ENCODE measurements at places on chromosomes 3 and 15.

GRCh38 chr3:29324180-29324651 is 43.3 kb downstream of the RBMS3 start:
- H3K36me3 ChIP-seq, result no peaks in the 10 kb centered on the region
- no peak for DNase-seq
- H3K27ac ChIP-seq, result peak overlapping the region; percentile 35
- H3K27me3 ChIP-seq, result no peaks in the 10 kb centered on the region
- no peaks in the 10 kb centered on the region for H3K4me1 ChIP-seq

DNA sequence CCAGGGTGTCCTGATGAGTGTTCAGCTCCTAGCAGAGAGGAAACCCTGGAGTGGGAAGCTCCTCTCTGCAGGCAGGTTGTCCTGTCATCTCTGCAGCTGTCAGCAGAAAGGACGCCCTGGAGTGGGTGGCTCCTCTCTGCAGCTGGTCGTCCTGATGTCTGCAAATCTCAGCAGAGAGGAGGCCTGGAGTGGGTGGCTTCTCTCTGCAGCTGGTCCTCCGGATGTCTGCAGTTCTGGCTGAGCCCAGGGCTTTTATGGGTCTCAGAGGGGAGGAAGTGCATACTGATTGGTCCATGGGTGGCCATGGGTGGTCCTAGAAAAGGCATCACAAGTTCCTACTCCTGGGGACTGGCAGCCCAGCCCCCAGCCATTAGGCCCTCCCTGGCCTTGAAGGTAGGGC is 102.6 kb upstream of the BNIP2 start:
- peaks cover 11% of the 10 kb centered on the region for H3K27me3 ChIP-seq
- no peak overlapping the region for H3K27ac ChIP-seq
- H3K36me3 ChIP-seq, result no peaks in the 10 kb centered on the region
- H3K4me3 ChIP-seq, result no peak overlapping the region
- no peaks in the 10 kb centered on the region for H3K4me1 ChIP-seq
- DNase-seq, result no peak

DNA sequence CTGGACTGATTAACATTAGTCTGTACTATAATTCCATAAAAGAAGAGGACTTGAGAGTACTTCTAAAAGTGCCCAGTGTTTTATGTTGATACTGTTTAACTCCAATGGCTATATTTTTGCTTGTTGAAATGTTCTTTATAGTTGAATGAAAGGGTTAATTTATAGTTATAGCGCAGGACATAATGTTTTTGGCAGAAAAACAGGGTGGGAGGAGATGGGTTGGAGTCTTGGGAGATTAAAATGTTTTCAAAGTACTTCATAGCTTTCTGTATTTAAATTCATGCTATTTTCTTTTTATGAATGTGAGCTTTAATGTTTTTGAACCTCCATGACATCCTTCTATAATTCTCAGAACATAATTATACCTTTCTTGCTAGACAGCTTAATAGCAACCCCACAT is 108.2 kb downstream of the CNTN3 start:
- no peaks in the 10 kb centered on the region for H3K36me3 ChIP-seq
- DNase-seq, result no peak
- H3K27me3 ChIP-seq, result no peaks in the 10 kb centered on the region
- no peak overlapping the region for H3K4me3 ChIP-seq
- H3K4me1 ChIP-seq, result no peaks in the 10 kb centered on the region

DNA sequence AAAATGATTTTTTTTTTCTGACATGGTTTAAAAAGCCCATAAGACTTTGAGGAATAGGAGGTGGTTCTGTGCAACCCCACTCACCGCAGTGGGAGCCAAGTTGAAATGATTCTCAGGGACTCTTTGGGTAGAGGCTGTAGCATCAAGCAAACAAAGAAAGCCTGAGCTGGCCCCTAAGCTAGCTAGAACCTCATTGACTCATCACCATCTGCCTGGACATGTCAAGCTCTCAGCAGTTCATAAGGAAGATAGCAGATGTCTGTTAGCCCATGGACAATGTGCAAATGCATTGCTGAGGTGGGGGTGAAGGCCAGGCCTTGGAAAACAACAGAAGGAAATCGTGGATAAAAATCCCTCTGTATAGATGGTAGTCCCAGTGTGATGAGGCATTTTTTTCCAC is 234.8 kb downstream of the NR2F2 start:
- H3K4me3 ChIP-seq, result no peak overlapping the region
- no peak overlapping the region for H3K27ac ChIP-seq
- no peaks in the 10 kb centered on the region for H3K36me3 ChIP-seq
- no peak for DNase-seq

DNA sequence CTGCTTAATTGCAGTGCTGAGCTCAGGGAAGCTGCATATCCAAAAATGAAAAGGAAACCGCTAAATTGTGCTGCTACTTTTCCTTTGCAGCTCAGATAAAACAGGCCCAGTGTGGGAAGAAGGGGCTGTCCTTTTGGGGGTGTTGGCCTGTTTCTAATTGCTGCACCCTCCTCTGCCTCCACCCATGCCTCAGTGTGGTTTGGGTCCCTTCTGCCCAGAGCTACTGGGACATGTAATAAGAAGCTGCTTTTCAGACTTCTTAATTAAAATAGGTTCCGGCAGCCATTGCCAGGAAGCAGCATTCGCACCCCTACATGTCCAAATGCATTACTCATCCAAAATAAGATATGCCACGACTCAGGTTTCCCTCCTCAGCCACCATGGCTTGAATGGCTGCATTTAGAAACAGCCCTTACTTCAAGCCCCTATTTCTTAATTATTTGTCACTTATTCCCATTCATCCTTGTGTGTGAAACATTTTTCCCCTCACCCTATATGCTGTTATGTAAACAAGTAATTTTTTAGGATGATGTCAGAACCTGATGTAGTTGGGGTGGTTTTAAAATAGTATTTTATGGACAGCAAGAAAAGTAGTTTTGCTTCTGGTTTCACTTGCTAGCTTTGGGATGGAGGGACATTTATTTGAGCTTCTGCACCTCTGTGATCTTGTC is 235.9 kb upstream of the CTDSPL start:
- no peaks in the 10 kb centered on the region for H3K36me3 ChIP-seq
- peak overlapping the region; percentile 32 for H3K27ac ChIP-seq
- no peaks in the 10 kb centered on the region for H3K27me3 ChIP-seq

DNA sequence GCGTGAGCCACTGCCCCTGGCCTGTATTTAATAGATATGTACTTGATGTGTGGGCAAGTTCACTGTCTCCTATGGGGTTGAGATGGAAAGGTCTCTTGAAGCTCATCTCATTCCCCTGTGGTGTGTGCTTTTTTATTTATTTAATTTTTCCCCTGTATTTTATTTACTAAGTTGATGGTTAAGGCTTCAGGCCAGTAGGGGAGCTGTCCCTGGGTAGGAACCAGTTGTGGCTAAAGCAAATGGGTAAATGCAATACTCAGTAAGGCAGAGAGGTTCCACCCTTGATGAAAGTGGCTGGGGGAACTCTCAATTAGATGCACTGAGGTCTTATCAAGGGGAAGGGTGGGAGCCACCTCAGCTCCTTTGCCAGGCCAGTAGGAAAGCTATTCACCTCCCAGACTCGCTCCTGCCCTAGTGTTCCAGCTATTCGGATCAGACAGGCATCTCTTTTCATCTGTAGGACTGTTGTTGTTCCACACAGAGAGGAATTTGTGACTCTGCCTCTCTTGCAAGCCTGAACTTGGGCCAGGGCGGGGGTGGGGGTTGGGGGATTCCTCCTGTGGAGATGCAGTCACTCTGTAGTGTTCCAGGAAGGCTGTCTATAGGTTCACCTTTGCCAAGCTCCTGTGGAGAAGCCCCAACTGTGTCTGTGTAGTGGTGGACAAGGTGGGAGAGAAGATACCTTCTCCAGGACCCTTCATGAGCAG is 26.1 kb downstream of the PCCB start:
- H3K4me1 ChIP-seq, result no peaks in the 10 kb centered on the region
- no peak overlapping the region for H3K4me3 ChIP-seq
- DNase-seq, result no peak
- H3K27ac ChIP-seq, result no peak overlapping the region
- H3K27me3 ChIP-seq, result no peaks in the 10 kb centered on the region

GRCh38 chr15:79942741-79943481 is 28.1 kb downstream of the BCL2A1 start:
- no peaks in the 10 kb centered on the region for H3K36me3 ChIP-seq
- no peaks in the 10 kb centered on the region for H3K4me1 ChIP-seq
- no peak overlapping the region for H3K27ac ChIP-seq
- DNase-seq, result no peak
- H3K27me3 ChIP-seq, result no peaks in the 10 kb centered on the region

DNA sequence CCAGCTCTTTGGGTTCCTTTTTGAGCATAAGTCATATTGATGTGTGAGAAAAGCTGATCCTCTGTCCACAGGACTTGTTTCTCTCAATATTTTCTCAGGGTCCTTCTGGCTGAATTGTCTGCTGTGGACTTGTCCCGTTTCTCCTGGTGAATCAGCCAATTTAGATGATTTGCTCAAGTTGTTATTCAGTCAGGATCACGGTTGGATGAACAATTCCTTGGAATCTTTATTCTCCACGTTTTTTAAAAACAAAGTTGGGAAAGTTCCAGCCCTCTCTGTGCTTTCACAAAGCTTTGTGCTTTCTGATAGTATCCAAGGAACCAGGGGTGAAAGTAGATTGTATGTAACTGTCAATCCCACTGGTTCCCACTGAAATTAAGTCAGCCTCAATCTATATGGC is 61.3 kb downstream of the LRRC3B start:
- H3K36me3 ChIP-seq, result no peaks in the 10 kb centered on the region
- no peak overlapping the region for H3K27ac ChIP-seq
- H3K27me3 ChIP-seq, result no peaks in the 10 kb centered on the region
- DNase-seq, result no peak
- H3K4me3 ChIP-seq, result no peak overlapping the region
- H3K4me1 ChIP-seq, result no peaks in the 10 kb centered on the region

GRCh38 chr3:143139762-143140161 is 20.2 kb downstream of the CHST2 start:
- no peaks in the 10 kb centered on the region for H3K27me3 ChIP-seq
- no peak for DNase-seq
- H3K27ac ChIP-seq, result no peak overlapping the region

- no peaks in the 10 kb centered on the region for H3K36me3 ChIP-seq
- no peak overlapping the region for H3K4me3 ChIP-seq
- no peak overlapping the region for H3K27ac ChIP-seq
- no peaks in the 10 kb centered on the region for H3K4me1 ChIP-seq
Measured at GRCh38 chr15:97815835-97816234, 144.7 kb upstream of the ARRDC4 start.

- H3K27me3 ChIP-seq, result no peaks in the 10 kb centered on the region
- no peaks in the 10 kb centered on the region for H3K36me3 ChIP-seq
- H3K27ac ChIP-seq, result peak overlapping the region; percentile 30
- no peak overlapping the region for H3K4me3 ChIP-seq
- H3K4me1 ChIP-seq, result no peaks in the 10 kb centered on the region
Measured at GRCh38 chr3:59772416-59773408, 722.9 kb upstream of the CFAP20DC start.

GRCh38 chr3:133138017-133138416 is 99.8 kb downstream of the TMEM108 start:
- DNase-seq, result no peak
- H3K4me1 ChIP-seq, result no peaks in the 10 kb centered on the region
- no peak overlapping the region for H3K27ac ChIP-seq

- H3K4me3 ChIP-seq, result peak overlapping the region; percentile 54
- no peaks in the 10 kb centered on the region for H3K27me3 ChIP-seq
- no peak for DNase-seq
- no peaks in the 10 kb centered on the region for H3K4me1 ChIP-seq
- H3K36me3 ChIP-seq, result no peaks in the 10 kb centered on the region
- H3K27ac ChIP-seq, result peak overlapping the region; percentile 79
Measured at GRCh38 chr3:62319570-62320243, 53.6 kb downstream of the FEZF2 start.

- no peaks in the 10 kb centered on the region for H3K36me3 ChIP-seq
- H3K27me3 ChIP-seq, result peaks cover 26% of the 10 kb centered on the region
- DNase-seq, result no peak
- H3K4me1 ChIP-seq, result no peaks in the 10 kb centered on the region
- H3K27ac ChIP-seq, result peak within 1 kb of the TSS; percentile 2
Measured at GRCh38 chr3:26622621-26623418, at the start of gene LRRC3B. TSS of gene LRRC3B (plus strand) at chr3:26622772. CDS start at chr3:26709673, 86,901 bp downstream.

DNA sequence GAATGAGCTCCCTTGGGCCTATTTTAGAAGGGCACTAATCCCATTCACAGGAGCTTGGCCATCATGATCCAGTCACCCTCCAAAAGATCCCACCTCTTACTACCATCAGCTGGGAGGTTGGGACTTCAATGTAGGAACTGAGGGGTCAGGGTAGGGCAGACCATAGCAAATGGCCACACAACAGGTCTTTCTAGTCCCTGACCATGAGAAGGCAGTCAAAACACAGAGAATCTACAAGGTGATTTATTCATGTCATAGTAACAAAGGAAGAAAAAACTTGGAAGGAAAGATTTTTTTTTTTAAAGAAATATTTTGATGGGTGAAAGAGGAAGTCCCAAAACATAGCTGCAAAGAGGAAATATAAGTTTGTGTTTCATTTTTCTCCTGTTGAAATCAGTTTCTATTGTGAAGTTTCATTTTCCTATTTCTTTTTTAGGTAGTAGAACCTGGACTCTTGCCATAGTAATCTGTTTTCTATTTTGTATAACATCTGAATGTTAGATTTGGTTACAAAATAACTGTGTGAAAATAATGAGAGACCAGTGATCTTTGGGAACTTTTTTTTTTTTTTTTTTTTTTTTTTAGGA is 23.5 kb upstream of the TNFSF10 start:
- no peak for DNase-seq
- H3K27me3 ChIP-seq, result no peaks in the 10 kb centered on the region
- H3K27ac ChIP-seq, result peak overlapping the region; percentile 88
- no peaks in the 10 kb centered on the region for H3K36me3 ChIP-seq
- peaks cover 8% of the 10 kb centered on the region for H3K4me1 ChIP-seq

- H3K27ac ChIP-seq, result no peak overlapping the region
- H3K27me3 ChIP-seq, result no peaks in the 10 kb centered on the region
- DNase-seq, result no peak
- H3K36me3 ChIP-seq, result no peaks in the 10 kb centered on the region
- no peak overlapping the region for H3K4me3 ChIP-seq
Measured at GRCh38 chr3:43212914-43213611, 73.3 kb upstream of the SNRK start.

- peaks cover 24% of the 10 kb centered on the region for H3K4me1 ChIP-seq
- no peaks in the 10 kb centered on the region for H3K36me3 ChIP-seq
- H3K27ac ChIP-seq, result peak overlapping the region; percentile 29
- DNase-seq, result no peak
- H3K4me3 ChIP-seq, result no peak overlapping the region
Measured at GRCh38 chr15:41937568-41937923, 34.8 kb downstream of the EHD4 start.

DNA sequence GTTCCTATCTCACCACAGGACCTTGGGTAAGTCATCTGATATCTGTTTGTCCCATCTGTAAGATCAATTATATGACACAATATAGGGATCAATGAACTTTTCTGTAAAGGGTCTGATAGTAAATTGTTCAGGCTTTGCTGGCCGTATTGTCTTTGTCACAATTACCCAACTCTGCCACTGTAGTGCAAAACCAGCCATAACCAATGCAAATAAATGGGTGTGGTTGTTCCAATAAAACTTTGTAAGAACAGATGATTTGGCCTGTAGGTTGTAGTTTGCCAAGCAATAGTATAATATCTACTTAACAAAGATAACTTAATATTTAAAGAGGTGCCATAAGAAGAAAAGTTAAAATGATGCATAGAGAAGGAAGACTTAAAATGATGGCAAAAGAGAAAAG is 210.8 kb downstream of the VPS13C start:
- no peaks in the 10 kb centered on the region for H3K36me3 ChIP-seq
- H3K4me3 ChIP-seq, result no peak overlapping the region
- no peak for DNase-seq
- no peaks in the 10 kb centered on the region for H3K4me1 ChIP-seq

GRCh38 chr3:150527464-150528255 is 18.6 kb downstream of the SERP1 start:
- no peaks in the 10 kb centered on the region for H3K36me3 ChIP-seq
- no peaks in the 10 kb centered on the region for H3K4me1 ChIP-seq
- H3K27me3 ChIP-seq, result no peaks in the 10 kb centered on the region
- H3K4me3 ChIP-seq, result no peak overlapping the region
- H3K27ac ChIP-seq, result no peak overlapping the region

Data from breast epithelium (tissue), 4 donors.